ENCODE measurements at places on chromosomes 12 and 14. TPM values are rescaled to one million over a fixed set of nuclear protein-coding genes. Genes with fewer than 3 reads are reported as not detected.

The TSFM gene
- 17.9 TPM for total RNA-seq

The NYNRIN gene
- 0.22 TPM for total RNA-seq

The LPAR5 gene
- total RNA-seq: 2.9 TPM

The ZFP36L1 gene
- 217 TPM for total RNA-seq

The TRHDE gene
- total RNA-seq: 0.26 TPM

The FOXG1 gene
- not detected for total RNA-seq

The KITLG gene
- total RNA-seq: 0.50 TPM

The FOXN4 gene
- not detected for total RNA-seq

The PIANP gene
- 1.3 TPM for total RNA-seq

The BLTP3B gene
- 22.6 TPM for total RNA-seq

The GPRC5D gene
- not detected for total RNA-seq

The KCNJ8 gene
- not detected for total RNA-seq

The ADSS1 gene
- 2.9 TPM for total RNA-seq

The MUCL1 gene
- not detected for total RNA-seq

The KIF26A gene
- 3.9 TPM for total RNA-seq

The NUP37 gene
- 11.0 TPM for total RNA-seq

The FGD4 gene
- total RNA-seq: 0.91 TPM

GRCh38 chr12:64270411-64270810, 48.3 kb upstream of the KICS2 start:
- DNase-seq: no peak

- DNase-seq: no peak
Observed at GRCh38 chr12:53579545-53579955, 46.6 kb downstream of the ATF7 start.

DNA sequence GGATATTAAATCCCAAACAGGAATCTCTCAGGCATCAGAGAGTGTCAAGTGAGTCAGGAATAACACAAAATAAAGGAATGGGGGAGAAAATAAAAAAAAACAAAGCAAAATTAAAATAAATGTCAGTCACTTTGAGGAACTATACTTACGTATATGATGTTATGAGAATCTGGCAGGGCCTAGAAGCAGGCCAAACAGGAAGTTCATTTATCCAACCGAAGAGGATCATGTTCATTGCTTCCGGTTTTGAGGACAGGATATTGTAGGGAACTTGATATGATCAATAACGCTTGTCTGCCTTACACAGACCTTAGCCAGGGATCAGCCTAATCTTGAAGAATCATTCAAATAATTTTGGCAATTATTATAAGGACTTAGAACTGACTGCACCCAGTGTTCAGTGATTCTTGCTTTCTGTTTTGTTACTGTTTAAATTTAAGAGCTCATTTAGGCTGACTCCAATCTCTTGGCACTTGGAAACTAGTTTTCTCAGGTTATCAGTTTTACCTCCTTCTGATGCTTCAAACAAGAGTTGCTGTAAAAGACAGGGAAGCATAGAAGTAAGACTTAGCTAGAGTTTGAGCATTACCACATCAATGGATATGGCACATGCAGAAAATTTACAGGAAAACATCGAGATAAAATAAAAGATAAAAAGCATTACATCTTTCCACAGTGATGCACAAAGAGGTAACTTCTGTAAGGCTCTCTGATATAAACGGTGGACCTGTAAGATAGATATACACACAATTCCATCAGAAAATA, 53.4 kb downstream of the ZFC3H1 start:
- no peak for DNase-seq

- DNase-seq: no peak
Observed at GRCh38 chr12:120849765-120850164, 54.4 kb downstream of the SPPL3 start.

GRCh38 chr12:25817166-25817565, 141.3 kb upstream of the RASSF8 start:
- no peak for DNase-seq

- DNase-seq: no peak
Observed at GRCh38 chr12:69648476-69648875, 37.8 kb upstream of the LRRC10 start.

- DNase-seq: no peak
Observed at GRCh38 chr12:43973993-43974392, 138.1 kb downstream of the TMEM117 start.

- DNase-seq: no peak
Observed at GRCh38 chr12:700016-700415, 36.8 kb upstream of the NINJ2 start.

- no peak for DNase-seq
Observed at GRCh38 chr12:106255493-106255892, 7.7 kb upstream of the CKAP4 start.

- no peak for DNase-seq
Observed at GRCh38 chr12:22600181-22600580, 24.8 kb upstream of the ETNK1 start.

DNA sequence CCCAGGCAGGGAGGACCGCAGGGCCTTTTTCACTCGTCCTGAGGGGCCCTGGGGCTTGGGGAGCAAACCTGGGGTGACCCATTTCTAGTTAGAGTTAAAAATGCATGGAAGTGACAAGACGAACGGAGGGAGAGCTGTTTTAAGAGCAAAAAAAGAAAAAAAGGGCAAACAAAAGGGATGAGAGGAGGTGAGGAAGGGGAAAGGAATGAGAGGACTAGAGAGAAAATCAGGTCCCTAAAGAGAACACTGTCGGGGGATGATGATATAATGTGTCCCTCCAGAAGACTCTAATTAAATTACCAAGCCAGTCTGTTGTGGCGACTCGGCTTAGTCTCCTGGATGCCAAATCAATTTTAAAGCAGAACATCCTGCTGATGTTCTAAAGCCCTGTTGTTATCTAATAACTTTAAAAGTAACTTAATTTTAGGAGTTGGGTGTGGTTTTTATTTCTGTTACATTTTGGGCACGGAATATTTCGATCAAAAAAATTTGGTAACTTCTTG, 1.1 kb downstream of the ANO6 start:
- DNase-seq: no peak

GRCh38 chr12:68919581-68920239, 13.3 kb downstream of the CPM start:
- no peak for DNase-seq

DNA sequence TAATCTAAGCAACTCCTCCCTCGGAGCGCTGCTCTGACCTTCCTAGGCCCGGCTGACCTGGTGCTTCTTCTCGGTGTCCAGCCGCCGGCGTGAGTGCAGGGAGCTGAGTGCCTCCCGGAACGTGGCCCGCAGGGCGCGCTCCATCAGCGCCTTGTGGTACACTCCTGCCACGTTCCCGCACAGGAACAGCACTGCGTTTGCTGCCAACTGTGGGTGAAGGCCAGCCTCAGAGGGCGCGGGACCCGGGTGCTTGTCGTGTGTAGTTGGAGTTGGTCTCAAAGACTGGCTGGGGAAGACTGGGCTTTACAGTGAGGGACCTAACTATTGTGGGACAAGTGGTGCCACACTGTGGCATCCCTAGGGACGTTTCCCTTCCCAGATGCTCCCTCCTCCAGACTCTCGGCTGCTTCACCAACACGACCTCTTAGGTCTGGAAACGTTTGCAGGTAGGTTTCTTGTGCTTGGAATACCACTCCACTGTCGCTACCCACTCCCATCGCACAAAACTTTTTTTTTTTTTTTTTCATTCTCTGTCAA, 3.1 kb downstream of the ADCY4 start:
- DNase-seq: no peak

GRCh38 chr14:51419685-51420084, 179.6 kb downstream of the TMX1 start:
- DNase-seq: peak; percentile 28

DNA sequence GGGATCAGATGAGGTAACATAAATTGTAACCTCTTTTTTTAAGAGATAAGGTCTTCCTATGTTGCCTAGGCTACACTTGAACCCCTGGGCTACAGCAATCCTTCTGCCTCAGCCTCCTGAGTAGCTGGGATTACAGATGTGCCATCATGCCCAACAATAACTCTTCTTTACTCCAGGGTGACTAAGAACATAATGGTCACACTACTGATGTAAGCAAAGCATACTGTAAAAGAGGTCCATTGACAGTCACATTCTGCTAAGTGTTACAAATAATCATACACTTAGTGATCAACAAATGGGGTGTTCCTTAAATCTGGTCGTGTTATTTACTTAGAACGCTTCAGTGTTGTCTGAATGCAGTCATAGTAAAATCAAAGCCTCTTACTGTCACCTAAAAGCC, 68.9 kb downstream of the EPS8 start:
- DNase-seq: no peak

- no peak for DNase-seq
Observed at GRCh38 chr14:91294153-91294552, 49.6 kb upstream of the GPR68 start.

DNA sequence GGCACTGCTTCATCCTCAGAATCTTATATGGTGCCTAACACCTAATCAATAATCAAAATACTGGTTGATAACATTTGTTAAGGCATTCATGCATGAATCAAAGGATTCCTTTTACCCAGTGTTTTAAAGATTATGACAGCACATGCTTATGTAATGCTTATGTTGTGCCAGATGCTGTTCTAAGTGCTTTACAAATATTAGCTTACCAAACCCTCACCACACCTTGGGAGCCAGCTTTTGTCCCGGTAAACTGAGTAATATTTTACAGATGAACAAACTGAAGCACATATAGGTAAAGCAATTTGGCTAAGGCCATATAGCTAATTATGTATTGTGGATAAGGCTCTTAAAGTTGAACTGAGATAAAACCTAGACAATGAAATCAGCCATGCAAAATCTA, 209.2 kb downstream of the ALX1 start:
- DNase-seq: no peak

DNA sequence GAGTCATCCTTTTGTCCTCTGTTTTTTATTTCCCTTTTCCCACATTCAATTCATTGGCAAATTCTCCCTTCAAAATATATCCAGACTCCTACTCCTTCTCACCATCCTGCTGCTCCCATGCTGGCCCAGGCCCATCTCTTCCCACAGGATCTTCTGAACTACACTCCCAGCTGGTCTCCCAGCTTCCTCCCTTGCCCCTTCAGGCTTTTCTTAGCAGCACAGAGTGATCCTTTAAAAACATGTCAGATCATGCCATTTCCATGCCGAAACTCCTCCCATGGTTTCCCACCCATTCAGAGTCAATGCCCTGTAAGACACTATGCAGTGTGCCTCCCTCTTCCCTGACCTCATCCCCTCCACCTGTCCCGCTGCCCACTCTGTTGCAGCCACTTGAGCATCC, 2.4 kb upstream of the KRT84 start:
- no peak for DNase-seq

- DNase-seq: no peak
Observed at GRCh38 chr14:69773571-69774276, 6.8 kb downstream of the SRSF5 start.

DNA sequence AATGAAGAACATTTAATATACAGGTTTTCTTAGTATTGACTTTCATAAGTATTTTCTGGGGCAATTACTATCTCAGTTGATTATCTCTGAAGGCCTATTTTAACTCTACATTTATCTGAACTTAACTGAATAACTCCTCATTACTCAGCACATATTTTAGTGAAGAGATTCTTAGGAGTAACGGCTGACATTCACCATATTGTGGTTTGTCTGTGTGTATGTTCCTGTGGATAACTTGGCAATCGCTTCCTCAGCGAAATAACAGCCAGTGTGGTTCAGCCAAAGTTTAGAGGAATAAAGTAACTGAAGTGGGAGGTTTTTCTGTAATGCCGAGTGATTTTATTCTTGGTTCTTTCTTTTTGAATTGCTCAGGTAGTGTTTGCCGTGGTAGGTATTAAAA, 168.0 kb downstream of the RAD51B start:
- no peak for DNase-seq

- no peak for DNase-seq
Observed at GRCh38 chr12:49885118-49885517, 18.6 kb downstream of the FAIM2 start.

DNA sequence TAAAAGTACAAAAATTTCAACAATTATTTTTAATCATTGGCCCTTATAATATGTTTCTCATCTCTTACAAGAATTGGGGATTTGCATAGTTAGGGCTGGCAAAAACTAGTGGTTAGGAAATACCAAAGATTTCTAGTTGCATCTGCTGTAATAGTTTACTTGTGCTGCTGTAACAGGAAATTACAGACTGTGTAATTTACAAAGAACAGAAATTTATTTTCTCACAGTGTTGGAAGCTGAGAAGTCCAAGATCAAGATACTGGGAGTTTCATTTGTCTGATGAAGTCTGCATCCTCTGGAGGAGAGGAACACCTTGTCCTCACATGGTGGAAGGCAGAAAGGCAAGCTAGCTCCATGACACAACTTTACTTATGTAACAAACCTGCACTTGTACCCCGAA, 157.0 kb downstream of the FLRT2 start:
- DNase-seq: no peak

DNA sequence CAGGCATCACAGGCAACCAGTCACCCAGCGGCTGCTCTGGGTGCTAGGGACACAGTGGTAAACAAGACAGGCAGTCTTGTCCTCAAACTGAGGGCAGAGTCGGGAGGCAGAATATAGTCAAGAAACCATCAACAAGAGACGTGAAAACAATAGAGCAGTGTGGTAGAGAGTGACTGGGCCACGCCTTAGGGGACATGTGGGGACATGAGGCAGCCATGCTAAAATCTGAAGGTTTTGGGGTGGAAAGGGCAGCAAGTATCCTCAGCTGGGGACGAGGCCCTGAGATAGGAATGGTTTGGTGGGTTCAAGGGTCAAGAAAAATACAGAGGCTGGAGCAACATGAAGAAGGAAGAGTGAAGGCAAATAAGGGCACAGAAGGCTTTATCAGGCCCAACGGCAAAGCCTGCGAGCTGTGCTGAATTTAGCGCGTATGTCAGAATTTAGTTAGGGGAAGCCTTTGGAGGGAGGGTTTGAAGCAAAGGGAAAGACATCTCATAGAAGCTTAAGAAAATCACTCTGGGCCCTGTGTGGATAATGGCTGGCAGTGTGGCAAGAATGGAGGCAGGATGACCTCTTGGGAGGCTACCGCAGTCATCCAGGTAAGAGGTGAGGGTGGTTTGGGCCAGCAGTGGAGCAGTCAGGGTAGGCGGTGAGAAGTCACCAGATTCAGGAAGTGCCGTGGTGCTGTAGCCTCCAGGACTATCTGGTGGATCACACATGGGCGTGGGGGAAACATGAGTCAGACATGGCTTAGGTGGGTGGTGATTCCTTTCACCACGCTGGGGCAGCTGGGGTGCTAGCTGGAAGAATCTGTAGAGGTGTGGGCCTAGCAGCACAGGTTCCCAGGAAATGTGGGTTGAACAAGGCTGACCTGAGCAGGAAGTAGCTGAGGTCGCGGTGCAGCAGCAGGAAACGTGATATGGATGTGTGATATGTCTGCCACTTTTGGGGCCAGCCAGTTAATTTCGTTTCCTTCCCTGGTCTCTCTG, 3.0 kb downstream of the EVL start:
- DNase-seq: peak; percentile 89

GRCh38 chr12:126569706-126570105, 1504.5 kb downstream of the AACS start:
- DNase-seq: no peak

Measured in T-helper 17 cell (primary cell).